Posterior cingulate gyrus (tissue), 11 donors: ENCODE measurements at places on chromosomes 3 and 15.

GRCh38 chr3:27637346-27637995, 84.7 kb downstream of the EOMES start:
- no peak for DNase-seq

GRCh38 chr15:72082176-72082575, 35.8 kb downstream of the MYO9A start:
- no peak for DNase-seq

- no peak for DNase-seq
These were observed 48.6 kb downstream of the FOXL2 start for GRCh38 chr3:138898301-138898700.

DNA sequence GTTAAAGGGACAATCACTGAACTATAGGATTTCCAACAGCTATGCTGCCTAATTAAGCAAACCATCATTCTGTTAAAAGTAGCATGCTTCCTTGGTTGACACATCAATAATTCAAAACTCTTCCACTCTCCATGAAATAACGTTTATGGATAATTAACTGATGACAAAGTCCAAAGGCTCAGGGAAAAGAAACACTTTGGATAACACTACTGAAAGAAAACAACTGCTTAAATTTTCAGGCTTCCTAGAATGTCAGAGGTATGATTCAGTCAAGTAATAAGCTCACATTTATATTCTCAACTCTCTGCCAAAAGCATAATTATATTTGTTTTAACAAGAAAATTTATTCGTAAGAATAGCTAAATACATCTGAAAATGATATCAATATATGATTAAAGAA, 49.6 kb downstream of the WDR72 start:
- DNase-seq, result no peak

- DNase-seq, result no peak
These were observed 141.8 kb downstream of the FILIP1L start for GRCh38 chr3:99972380-99973104.

GRCh38 chr15:70196372-70197316, 98.9 kb upstream of the TLE3 start:
- DNase-seq, result no peak

DNA sequence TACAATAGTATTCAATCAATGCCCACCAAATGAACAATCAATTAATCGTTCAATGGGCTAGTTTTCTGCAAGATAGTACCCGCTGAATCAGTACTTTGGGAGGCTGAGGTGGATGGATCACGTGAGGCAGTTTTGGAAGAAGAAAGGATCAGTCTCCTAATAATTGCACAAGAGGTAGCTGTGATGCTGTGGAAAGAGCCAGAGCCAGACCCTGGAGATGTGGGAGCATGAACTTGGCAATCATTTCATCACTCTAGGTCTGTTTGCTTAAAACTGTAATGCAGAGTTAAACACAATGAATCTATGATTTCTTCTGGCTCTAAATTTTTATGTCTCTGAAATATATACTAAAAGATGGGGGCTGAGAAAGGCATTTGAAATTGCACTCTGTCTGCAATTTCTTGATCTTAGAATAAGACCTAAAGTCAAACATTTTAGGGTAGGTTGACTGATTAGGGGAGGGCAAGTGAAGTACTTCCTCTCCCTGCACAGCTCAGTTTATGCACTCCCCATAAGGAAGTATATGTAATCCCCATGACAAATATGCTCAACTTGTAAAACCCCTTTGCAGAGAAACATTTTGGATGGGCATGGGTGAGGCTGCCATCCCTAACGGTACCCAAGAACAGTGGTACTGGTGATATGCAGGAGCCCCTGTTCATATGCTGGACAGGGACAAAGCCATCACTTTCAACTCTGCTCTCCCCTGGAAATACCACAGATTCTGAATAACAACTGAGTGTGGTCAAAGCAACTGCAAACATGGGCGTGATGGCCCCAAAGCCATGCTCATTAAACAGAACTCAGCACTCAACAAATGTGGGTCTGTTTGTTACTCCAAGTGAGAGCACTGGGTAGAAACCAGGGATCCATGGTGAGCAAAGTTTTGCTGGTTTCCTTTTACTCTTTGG, 28.6 kb upstream of the SPATA12 start:
- DNase-seq, result no peak

- peak; percentile 84 for DNase-seq
These were observed 141.5 kb downstream of the SSR3 start for GRCh38 chr3:156413293-156413892.

- DNase-seq, result no peak
These were observed 266.4 kb upstream of the TBC1D5 start for GRCh38 chr3:18008706-18009368.

DNA sequence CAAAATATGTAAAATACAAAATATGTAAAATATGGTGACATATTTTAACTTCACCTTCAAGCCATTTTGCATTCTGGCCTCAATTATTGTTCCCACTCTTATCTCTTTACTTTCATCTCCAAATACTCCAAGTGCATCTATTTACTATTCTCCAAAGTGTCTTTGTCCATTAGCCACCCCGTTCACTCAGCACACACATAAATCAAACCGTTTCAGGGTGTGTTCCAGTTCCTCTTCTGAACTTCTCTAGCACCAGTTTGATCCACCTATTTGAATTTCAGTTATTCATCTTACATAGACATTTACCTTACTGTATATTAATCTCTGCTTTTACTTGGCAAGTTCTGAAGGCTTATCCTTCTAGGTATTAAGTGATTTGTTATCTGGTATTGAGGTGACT, 45.1 kb downstream of the SGO1 start:
- DNase-seq, result no peak

GRCh38 chr3:185552358-185552877, at the start of gene LIPH:
TSS of gene LIPH (minus strand) at chr3:185552588. CDS start at chr3:185552471, 117 bp downstream.
- no peak for DNase-seq

DNA sequence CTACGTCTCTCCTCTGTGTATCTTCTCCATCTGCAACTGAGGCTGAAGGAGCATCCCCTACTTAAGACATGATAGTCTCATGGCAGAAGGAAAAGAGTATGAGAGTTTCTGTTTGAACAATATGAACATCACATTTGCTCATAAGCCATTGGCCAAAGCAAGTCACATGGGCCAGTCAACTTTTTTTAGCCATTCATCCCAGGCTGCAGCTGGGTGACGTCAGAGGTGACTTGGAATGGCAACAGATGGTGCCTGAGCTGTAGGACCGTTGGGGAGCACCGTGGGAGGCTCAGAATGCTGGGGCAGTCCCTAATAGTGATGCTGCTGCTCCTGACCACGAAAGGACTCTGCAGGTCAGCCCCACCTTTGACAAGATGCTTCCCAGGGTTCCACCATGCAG, 58.7 kb downstream of the CRTC3 start:
- no peak for DNase-seq

GRCh38 chr3:5092018-5092417, 30.1 kb upstream of the ARL8B start:
- no peak for DNase-seq

DNA sequence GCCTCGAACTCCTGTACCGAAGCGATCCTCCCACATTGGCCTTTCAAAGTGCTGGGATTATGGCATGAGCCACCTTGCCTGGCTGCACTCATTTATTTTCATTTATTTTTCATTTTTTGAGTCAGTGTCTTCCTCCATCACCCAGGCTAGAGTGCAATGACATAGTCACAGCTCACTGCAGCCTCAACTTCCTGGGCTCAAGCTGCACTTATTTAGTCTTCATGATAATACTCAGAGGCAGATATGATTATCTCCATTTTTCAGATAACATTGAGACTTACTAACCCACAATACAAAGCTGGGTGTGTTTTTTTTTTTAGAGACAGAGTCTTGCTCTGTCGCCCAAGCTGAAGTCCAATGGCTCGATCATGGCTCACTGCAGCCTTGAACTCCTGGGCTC, 10.0 kb downstream of the PRKCI start:
- DNase-seq, result no peak

DNA sequence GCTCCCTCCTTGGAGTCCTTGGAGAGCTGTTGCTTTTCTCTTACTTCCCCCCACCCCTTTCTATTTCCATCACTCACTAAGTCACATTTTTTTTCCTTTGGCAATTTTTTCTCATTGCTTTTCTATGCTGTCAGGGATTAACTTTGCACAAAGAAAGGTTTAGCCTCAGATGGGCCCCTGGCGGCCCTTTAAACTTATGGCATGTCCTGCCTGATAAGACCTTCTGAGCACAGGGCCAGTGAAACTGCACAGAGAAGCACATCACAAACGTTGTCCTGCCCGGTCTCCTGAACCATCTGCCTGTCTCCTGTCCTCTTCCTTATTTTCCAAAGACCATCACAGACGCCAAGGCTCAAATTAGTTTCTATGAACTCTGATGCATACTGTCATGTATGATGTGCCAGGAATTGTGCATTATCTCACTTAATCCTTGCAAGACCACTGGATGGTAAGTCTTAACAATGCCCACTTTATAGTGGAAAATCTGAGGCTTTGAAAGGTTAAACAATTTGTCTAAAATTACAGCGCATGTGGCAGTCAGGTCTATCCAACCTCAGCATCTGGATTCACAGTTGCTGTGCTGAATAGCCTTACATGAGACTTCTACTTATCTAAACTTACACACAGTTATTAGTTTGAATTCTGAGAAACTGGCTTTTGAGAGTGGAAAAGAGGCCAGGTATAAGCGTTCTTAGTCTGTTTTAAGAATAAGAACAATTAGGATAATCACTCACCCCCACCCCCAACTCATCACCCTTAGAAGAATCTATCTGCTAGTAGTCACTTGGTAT, 648.1 kb downstream of the NTRK3 start:
- DNase-seq, result no peak

- no peak for DNase-seq
These were observed 146.1 kb upstream of the UMPS start for GRCh38 chr3:124584245-124584551.

DNA sequence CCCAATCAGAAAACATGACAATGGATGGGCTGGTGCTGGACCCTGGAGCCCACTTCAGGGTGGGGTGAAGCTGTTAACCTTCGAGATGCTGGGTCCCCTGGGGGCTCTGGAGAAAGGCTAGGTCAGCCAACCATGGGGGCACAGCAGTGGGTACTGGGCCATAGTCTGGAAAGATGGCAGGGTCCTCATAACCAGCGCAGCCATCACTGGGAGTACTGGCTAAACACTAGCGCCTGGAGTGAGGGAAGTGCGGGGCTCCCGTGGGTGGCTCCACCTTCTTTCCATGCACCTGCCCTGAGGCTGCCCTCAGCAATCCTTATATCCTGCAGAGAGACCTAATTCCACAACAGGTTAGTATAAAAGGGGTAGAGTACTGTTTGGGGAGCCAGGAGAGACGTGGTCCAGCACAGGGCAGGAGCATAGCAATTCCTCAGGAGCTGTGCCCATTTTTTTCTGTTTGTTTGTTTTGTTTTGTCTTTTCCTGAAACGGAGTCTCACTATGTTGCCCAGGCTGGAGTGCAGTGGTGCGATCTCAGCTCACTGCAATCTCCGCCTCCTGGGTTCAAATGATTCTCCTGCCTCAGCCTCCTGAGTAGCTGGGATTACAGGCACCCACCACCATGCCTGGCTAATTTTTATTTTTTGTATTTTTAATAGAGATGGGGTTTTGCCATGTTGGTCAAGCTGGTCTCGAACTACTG, 122.6 kb upstream of the MEF2A start:
- DNase-seq, result no peak

GRCh38 chr15:40558952-40559742, 5.7 kb downstream of the CCDC32 start:
- no peak for DNase-seq

DNA sequence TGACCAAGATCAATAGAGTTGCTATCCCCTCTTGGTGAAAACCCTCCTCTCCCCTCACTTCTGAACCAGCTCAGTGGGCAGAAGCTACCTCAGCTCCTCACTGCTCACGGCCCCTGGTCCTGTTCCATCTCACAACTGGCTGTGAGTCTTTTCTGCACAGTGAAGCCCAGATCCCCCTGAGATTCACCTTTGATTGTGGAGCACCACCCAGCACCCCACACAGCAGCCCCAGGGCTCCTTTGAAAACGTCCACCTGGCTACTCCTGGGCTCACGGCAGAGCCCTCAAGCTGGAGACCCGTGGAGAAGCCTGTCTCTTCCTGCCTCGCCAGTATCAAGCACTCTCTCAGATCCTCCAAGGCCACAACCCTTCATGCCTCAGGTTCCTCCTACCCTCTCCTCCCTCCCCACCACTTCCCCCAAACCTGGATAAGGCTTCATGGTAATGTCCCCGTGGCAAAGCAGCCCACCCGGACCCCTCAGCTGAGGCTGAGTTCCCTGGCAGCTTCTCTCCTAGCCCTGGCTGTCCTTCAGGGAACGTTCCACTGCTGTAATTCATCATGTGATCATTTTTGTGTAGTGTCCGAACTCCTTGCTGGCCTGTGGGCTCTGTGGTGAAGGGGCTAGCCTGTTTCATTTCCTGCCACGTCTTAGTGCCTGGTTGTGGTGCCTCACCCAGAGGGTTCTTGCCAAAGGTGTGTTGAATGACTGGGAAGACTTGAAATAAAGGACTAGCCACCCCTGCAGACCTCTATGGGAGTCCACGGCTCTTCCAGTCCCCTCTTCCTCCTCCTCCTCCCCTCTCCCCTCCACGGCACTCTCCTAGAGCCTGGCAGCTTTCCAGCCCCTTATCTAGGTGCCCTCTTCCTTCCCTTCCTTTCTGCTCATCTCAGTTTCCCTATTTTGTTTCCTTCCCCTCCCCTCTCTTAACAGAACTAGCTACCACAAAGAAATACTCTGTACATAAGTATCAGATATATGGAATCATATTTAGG, 44.5 kb downstream of the KY start:
- no peak for DNase-seq

GRCh38 chr15:27570746-27571145, 528.4 kb downstream of the OCA2 start:
- no peak for DNase-seq

DNA sequence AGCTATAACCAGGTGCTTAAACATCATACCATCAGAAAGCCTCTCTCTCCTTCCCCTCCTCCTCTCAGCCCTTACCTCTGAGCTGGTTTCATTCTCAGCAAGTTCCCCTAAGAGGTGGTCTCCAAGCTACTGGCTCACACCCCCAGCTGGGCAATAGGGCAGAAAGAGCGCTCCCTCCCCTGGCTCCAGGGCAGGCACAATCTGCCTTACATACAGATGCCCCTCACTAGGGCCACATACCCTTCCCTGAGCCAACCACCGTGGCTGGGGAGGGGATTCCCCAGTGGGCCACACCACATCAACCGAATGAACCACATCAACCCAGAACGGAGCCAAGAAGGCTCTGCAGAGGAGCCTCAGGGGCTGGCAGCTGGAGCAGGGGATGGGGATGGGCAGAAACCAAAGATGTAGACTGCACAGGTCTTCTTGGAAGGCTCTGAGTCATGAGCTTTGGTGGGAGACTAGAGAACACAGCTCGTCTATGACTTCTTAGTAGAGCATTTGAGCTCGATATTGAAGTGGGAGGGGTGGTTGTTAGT, 4.6 kb upstream of the FBLN2 start:
- no peak for DNase-seq

- no peak for DNase-seq
These were observed 496.2 kb downstream of the FHIT start for GRCh38 chr3:60755094-60755493.

DNA sequence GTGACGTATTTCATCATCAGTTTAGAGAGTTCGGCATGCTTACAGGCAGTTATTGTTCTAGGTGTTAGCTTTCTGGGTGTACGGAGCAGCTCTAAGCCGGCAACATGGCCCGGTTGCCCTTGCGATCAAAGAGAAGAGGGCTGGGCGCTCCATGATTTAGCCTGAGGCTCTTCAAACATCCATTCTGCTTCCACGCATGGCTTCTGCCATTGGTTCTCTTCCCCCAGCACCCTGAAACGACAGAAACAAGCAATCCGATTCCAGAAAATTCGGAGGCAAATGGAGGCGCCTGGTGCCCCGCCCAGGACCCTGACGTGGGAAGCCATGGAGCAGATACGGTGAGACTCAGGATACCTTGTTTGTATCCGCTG, 574 bp downstream of the NGRN start:
- no peak for DNase-seq

- no peak for DNase-seq
These were observed 43.3 kb downstream of the GABRB3 start for GRCh38 chr15:26729581-26729980.
